ENCODE measurements at places on chromosomes 5 and 9.

- DNase-seq: no peak
Measured at GRCh38 chr5:527646-528628, 3.7 kb upstream of the SLC9A3 start.

DNA sequence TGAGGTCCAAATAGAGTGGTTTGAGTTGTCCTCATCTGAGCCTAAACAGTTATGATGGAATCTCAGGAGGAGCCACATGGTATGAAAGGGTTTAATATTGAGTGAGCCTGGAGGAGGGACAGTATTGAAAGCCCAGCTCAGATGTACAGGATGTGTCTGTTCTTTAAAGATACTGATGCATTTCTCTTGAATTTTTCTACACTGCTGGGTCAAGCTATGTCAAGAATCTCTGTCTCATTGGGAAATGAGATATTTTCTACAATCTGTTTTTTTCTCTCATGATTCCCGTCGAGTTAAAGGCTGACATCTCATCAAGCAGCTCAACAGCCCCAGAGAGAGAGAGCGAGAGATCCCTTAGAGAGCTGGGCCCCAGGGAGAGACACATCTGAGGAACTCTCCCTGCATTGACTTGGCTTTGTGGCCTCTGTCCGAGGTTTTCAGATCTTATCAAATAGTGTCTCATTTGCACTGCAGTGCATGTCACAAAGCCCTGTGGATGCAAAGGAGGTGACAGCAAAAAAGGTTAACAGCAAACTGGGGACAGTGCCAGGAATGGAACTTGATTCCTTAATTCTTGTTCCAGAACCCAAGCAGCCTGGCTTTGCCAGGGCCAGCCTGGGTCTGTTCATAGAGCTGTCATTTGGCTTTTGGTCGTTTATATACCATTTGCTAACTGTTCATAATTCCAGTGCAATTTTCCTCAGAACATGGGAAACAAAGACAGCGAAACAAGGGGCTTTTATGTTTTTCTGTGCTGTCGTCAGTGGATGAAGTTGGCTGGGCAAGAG, 19.0 kb upstream of the ACTBL2 start:
- no peak for DNase-seq

- no peak for DNase-seq
Measured at GRCh38 chr5:165559645-165560044, 2054.2 kb downstream of the MAT2B start.

DNA sequence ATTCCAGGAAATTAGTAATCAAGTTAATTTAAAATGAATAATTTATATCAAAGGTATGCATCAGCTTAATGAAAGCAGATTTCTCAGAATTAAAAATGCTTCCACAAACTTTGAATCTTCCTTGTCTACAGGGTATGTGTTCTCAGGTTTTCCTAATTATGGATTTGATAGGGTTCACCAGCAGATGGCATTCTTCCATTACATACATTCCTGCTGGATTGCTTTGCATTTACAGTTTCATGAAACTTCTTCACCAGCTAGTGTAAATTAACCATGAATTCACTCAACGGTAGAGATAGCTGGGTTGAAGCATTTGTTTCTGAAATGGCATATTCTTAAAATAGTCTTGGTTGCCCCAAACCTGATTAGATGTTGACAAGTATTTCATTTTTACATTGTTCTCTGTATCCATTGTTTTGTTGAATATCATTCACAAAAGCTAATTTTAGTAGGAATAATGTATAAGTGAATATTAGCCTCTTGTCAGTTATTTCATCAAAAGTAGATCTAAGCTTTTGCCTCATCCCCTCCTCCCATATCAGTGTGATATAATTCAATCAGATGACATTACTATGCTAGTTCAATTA, 68.7 kb upstream of the WDR41 start:
- no peak for DNase-seq

DNA sequence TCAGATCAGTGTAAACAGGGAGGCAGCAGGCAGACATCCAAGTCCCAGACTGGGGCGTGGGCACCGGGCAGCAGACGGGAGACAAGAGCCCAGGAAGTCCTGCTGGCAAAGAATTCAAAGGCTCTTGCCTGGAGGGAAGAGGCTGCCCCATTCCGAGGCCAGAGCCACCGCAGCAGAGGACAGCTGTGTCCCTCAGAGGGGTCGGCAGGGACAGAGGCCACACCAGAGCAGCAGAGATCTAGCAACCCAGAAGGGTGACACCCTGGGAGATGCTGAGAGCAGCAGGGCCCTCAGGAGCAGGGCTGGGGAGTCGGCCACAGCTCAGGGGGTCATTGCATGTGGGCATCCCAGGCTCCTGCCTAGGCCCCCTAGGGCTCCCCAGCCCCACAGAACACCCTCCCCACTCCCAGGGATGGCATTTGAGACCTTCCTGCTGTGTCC, 29.1 kb downstream of the ADAMTS2 start:
- no peak for DNase-seq

DNA sequence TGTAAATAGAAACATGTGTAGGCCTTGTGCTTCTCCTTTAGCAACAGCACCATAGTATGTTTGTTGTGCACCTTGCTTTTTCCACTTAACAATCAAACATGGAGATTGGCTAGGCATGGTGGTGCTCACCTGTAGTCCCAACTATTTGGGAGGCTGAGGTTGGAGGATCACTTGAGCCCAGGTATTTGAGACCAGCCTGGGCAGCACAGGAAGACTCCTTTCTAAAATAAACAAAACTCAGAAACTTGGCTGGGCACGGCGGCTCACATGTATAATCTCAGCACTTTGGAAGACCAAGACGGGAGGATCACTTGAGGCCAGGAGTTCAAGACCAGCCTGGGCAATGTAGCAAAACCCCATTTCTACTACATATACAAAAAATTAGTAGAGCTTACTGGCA, 948 bp upstream of the FAXDC2 start:
- no peak for DNase-seq

GRCh38 chr9:134935701-134936345, 18.1 kb upstream of the FCN1 start:
- DNase-seq: no peak

DNA sequence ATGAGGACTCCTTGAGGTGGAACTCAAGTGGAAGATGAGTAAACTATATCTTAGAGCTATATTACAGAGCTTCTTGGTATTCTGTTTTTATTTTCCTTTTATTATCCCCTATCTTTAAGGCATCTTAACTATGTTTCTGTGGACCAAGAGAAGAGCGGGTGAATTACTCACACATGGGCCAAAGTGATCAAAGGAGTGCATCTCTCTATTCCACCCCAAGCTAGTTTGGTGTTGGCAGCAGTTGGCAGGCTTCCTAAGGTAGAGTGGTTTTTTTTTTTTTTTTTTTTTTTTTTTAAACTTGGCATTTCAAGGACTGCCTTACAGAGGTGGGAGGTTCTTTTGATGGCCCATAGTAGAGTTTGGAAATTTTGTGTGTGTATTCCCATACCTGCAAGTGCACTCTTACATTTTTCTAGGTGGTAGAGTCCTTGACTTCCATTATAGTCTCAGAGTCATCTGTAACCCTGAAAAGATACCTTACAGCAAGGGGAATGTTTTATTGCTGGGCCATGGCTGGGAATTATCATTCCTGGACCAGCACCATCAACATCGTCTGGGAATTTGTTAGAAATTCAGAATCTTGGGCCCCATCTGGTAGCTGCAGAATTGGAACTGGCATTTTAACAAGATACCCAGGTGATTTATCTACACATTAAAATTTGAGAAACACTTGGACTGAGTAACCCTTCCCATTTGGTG, 51.0 kb downstream of the ARHGAP26 start:
- no peak for DNase-seq

GRCh38 chr9:120592210-120592609, 12.2 kb upstream of the CDK5RAP2 start:
- no peak for DNase-seq

- DNase-seq: no peak
Measured at GRCh38 chr5:82072138-82072537, 100.3 kb downstream of the ATG10 start.
